ENCODE measurements at places on chromosomes 7 and 10.

DNA sequence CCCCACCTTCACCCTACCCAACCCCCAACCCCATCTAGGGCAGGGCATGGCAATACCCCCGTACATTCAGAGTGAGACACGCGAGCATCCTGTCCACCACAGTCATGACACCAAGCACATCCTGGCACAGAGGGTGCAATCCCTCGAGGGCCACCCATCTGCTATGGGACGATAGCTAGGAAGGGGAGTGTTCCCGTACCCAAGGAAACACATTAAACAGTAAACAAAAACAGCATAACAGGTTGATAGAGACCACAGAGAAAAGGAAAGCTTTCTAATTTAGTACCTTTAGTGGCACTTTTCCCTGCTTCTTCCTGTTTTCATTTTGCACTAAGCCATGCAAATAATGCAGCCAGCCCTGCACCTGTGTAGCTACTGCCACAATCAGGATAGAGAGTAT, 2.3 kb upstream of the SMKR1 start:
- no peak for DNase-seq

GRCh38 chr10:3623746-3624145, 161.3 kb downstream of the KLF6 start:
- DNase-seq = no peak

DNA sequence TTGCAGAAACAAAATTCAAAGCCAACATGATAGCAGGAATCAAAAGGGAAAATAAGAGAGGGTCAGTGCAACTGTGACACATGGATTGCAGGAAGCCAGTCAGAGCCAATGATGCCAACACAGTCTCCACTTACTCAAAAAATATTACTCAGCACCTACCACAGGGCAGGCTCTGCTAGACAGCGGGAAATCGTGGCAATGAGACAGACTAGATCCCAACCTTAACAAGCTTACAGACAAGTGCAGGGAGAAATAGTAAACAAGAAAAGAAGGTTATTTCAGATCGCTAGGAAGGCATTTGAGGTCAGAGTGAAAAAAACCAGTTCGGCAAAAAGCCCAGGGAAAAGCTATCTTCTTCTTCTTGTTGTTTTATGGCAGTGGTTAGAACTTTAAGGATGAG, 45.2 kb upstream of the NPFFR1 start:
- DNase-seq = no peak

- DNase-seq = no peak
Measured at GRCh38 chr10:31582365-31583052, 263.5 kb downstream of the ZEB1 start.

- no peak for DNase-seq
Measured at GRCh38 chr10:93458821-93459257, 23.3 kb downstream of the MYOF start.

- DNase-seq = no peak
Measured at GRCh38 chr7:114688443-114689055, 233.3 kb upstream of the MDFIC start.

DNA sequence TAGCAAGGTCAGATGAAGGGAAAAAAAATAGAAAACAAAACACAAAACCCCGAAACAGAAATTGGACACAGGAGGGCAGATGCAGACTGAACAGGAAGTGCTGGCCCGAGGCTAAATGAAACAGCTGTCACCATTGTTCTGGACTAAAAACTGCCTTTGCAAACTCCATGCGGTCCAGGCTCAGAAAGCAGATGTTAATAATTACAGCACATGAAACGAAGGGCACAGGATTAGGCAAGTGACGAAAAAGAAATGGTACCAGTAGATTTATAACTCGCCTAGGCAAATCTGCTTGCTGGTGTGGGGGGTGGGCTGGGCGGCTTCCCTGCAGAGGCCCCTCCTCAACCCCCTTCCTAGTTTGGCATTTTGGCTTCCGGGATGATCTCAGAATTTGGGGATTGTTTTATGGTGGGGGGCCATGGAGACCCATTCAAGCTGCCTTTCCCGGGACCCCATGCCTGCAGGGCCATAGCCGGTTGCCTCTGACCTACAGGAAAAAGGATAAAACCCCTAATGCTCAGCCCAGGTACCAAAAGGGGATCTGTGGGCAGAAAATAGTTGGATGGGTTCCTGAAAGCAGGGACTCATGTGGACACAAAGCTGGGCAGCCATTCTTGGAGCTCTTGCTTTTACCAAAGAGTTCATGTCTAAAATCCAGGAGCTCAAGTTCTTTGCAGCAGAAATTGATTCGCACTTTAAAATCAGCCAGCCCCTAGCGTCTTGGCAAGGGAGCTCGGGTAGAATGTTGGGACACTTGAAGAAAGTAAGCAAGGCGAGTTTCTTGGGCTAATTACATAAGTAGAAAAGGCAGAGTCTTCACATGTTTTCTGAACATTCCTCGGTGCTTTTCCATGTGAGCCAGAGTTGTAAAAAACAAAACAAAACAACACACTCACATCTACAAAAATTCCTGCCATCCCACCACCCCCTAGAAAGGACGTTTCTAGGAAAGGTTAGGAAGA, 39.0 kb upstream of the EMX2 start:
- DNase-seq = no peak
